ENCODE measurements at places on chromosomes 13 and 19. TPM values are rescaled to one million over a fixed set of nuclear protein-coding genes. Genes with fewer than 3 reads are reported as not detected.

- DNase-seq: no peak
Measured at GRCh38 chr19:23203841-23204344, 46.3 kb downstream of the ZNF724 start.

GRCh38 chr13:72868229-72868628 lies 86.3 kb downstream of the PIBF1 start:
- DNase-seq: no peak

DNA sequence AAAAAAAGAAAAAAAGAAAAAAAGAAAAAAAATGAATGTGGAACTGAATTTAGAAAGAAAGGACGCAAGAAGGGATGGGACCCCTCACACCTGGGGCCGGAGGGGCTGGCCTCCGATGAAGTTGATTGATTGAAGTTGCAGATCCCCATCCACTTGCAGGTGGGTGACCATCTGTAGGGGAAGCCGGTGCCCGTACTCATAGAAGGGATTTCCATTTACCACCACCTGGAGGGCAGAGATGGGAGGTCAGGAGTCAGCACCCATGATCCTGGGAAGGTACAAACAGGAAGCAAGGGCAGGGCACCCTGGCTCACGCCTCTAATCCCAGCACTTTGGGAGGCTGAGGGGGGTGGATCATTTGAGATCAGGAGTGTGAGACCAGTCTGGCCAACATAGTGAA lies 6.4 kb downstream of the LGALS4 start:
- no peak for DNase-seq

The PTPRS gene
- 103 TPM for total RNA-seq

The SHISA7 gene
- total RNA-seq: not detected

All from kidney (tissue), 22 donors.